ENCODE measurements at places on chromosomes 13 and 19. TPM values are rescaled to one million over a fixed set of nuclear protein-coding genes. Genes with fewer than 3 reads are reported as not detected.

The GIPR gene
- total RNA-seq: 0.49 TPM

The ADPRHL1 gene
- 2.3 TPM for total RNA-seq

The MTUS2 gene
- total RNA-seq: 7.4 TPM

The ZNF578 gene
- total RNA-seq: 4.6 TPM

The C19orf18 gene
- not detected for total RNA-seq
